ENCODE measurements at places on chromosomes 11 and 22.

- no peak for DNase-seq
Observed at GRCh38 chr11:278001-278951, at the start of gene NLRP6. Gene NLRP6 (plus strand): TSS chr11:278407. CDS start chr11:278570, 163 bp downstream.

- DNase-seq, result no peak
Observed at GRCh38 chr11:67057205-67057672, 592 bp downstream of the RHOD start.

- no peak for DNase-seq
Observed at GRCh38 chr11:86914865-86915519, 40.2 kb downstream of the FZD4 start.

- no peak for DNase-seq
Observed at GRCh38 chr22:49100773-49101172, 726.9 kb downstream of the BRD1 start.

DNA sequence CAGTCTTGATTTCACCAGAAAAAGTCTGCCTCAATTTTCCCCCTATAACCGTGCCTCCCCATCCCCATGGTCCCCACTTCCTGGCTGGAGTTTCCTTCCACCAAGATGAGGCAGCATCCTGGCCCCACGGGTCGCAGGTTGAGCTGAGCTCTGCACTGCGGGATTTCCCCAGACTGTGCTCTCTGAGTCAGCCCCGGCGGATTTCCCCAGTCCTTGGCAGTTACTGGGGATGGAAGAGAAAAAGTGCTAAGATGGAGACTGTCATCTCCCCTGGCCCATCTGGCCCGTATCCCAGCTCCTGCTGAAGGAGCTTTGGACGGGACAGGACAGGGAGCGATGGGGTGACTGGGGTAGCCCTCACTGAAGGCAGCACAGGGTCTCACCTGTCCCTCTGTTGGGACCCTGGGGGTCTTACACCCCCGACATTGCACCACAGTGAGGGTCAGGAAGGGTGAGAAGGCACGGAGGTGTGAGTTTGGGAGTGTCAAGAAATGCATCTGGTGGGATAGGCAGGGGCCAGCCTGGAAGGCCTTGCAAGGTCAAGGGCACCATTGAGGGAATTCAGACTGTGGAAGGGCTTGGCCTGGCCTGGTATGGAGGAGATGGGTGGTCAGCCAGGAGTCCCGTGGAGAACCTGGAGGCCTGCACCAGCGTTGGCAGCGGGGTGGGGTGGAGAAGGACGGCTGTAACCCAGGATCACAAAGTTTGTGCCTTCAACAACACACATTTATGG lies 36.5 kb downstream of the NADSYN1 start:
- DNase-seq, result peak; percentile 18

DNA sequence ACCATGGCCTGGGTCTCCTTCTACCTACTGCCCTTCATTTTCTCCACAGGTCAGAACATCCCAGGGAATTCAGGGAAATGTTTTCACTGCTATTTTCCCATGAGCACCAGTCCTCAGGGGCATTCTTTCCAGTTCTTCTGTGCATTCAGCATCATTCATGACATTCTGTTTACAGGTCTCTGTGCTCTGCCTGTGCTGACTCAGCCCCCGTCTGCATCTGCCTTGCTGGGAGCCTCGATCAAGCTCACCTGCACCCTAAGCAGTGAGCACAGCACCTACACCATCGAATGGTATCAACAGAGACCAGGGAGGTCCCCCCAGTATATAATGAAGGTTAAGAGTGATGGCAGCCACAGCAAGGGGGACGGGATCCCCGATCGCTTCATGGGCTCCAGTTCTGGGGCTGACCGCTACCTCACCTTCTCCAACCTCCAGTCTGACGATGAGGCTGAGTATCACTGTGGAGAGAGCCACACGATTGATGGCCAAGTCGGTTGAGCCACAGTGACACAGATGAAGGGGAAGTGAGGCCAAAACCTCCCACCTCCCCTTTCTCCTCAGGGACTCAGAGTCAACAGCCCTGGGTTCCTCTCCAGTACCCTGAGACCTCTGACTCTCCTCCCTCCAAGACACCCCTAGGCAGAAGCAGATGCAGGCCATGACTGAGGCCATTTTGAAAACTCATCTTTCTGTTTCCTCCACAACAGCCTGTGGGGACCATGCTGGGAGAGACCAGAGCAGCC lies 15.9 kb upstream of the IGLL5 start:
- no peak for DNase-seq
